ENCODE measurements at places on chromosomes 5 and 9.

GRCh38 chr5:36079200-36079781 lies 12.6 kb upstream of the UGT3A2 start:
- DNase-seq = peak; percentile 45

DNA sequence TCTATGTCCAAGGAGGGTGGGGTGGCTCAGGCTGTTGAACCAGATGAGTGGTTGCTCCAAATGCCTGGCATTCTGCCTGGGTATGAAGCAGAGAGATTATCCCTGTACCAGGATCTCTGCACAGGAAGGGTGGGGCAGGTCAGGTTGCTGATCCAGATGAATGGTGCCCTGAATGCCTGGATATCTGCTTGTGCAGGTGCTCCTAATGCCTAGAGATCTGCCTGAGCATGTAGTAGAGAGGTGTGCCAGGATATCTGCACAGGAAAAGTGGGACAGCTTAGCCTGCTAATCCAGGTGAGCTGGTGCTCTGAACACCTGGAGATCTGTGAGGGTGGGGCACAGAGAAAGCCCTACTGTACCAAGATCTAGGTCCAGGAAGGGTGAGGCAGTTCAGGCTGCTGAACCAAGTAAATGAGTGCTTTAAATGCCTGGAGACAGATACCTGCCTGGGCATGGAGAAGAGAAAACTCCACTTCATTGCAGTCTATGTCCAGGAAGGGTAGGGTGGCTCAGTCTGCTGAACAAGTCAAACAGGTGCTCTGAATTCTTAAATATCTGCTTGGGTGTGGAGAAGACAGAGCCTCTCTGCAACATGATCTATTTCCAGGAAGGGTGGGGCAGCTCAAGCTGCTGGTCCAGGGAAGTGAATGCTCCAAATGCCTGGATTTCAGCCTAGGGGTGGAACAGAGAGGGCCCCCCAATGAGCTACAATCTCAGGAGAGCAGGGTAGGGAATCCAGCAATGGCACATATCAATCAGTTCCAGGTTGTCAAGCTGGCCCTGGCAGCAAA lies 189.4 kb upstream of the DMRTA1 start:
- no peak for DNase-seq

DNA sequence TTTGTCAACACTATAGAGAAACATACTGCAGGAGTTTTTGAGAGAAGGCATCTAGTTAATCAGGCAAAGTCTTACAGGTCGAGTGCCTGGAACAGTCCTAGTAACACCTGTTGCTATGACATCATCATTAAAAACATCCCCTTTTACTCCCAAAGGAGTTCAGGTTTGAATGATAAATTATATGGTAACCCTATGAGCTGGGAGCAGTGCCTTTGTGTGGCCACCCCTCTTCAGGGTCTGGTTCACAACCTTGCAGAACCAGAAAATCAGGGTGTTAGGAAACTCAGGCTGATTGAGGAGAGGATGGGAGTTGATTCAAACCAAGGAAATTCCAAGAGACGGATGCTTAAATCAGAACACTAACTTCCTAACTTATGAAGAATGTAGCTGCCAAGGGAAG lies 179.1 kb upstream of the RASEF start:
- DNase-seq = no peak

DNA sequence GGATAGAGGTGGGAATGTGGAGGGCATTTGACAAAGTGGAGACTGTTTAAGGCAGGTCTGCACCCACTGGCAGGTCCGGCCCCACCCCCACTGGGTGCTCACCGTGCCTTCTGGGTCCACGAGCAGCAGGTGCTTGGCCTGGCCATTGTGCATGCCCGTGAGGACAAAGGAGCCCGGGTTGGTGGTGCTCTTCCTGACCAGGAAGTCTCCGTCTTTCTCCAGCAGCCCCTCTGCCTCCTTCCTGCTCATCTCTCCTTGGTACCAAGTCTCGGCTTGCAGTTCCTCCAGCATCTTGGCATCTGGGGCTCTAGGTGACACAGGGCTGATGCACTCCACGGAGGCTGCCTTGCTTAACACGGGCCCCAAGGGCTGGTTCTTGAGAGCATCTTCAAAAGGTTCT lies 46.6 kb downstream of the S1PR3 start:
- no peak for DNase-seq

GRCh38 chr9:93057703-93058354 lies 672 bp upstream of the SUSD3 start:
- no peak for DNase-seq

DNA sequence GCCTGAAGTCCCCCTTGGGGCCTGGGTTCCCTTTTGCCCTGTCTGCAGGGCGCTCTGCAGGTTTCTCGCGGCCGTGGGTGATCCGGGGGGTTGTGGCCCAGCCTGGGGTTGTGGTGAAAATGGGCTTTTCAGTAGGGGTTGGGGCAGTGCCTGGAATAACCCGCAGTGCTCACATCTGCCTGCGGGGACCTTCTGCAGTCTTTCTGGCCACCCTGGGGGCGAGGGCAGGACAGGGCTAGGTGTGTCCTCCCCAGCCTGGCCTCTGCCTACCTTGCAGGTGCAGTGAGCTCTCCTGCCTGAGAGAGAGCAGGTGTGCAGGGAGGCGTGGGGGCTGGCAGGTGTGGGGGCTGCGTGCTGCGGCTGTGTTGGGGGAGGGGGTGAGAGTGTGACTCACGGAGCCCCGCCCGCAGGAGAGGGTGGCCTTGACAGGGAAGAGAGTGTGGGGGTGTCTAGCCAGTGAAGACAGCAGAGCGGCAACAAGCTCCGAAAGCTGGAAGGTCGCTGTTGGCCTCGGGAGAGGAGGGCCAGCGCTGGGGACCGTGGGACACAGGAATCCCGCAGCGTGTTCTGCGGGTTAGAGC lies 131.4 kb downstream of the MRPL36 start:
- no peak for DNase-seq

- DNase-seq = no peak
Observed at GRCh38 chr9:133558191-133559126, 24.0 kb downstream of the ADAMTSL2 start.

GRCh38 chr5:87829217-87829551 lies 416.5 kb upstream of the CCNH start:
- no peak for DNase-seq

GRCh38 chr5:6899221-6899620 lies 186.0 kb downstream of the TENT4A start:
- no peak for DNase-seq
